ENCODE measurements at places on chromosomes 16 and 17. TPM values are rescaled to one million over a fixed set of nuclear protein-coding genes. Genes with fewer than 3 reads are reported as not detected.

The RNF222 gene
- not detected for total RNA-seq

The CAMTA2 gene
- 30.5 TPM for total RNA-seq

The PDE6G gene
- total RNA-seq: 2.5 TPM

The KRTAP9-1 gene
- total RNA-seq: not detected

The ODAD4 gene
- 1.1 TPM for total RNA-seq

The CCL16 gene
- total RNA-seq: not detected

The DNAH3 gene
- 0.14 TPM for total RNA-seq

The C1QTNF8 gene
- not detected for total RNA-seq

The KRT17 gene
- 1.2 TPM for total RNA-seq

The HBA1 gene
- 0.91 TPM for total RNA-seq

The MARVELD3 gene
- 0.22 TPM for total RNA-seq

The SRL gene
- total RNA-seq: 0.03 TPM

The DNAI2 gene
- not detected for total RNA-seq

The AP2B1 gene
- total RNA-seq: 127 TPM

The CDRT4 gene
- 2.6 TPM for total RNA-seq

The CCL15 gene
- not detected for total RNA-seq

The ARL16 gene
- total RNA-seq: 53.7 TPM

The ZNF232 gene
- 4.6 TPM for total RNA-seq

The HSF5 gene
- not detected for total RNA-seq

The ZACN gene
- 0.45 TPM for total RNA-seq

The AOC2 gene
- total RNA-seq: 1.8 TPM

The PLEKHH3 gene
- 11.4 TPM for total RNA-seq

The KRTAP2-3 gene
- not detected for total RNA-seq

The LRRC59 gene
- total RNA-seq: 233 TPM

The SYT17 gene
- total RNA-seq: 13.3 TPM

The MFAP4 gene
- not detected for total RNA-seq

The PIRT gene
- total RNA-seq: not detected

The KCNJ12 gene
- 0.96 TPM for total RNA-seq

The ULK2 gene
- total RNA-seq: 15.3 TPM

The WRAP53 gene
- total RNA-seq: 50.3 TPM

The ZMYND15 gene
- total RNA-seq: 0.55 TPM

The NSRP1 gene
- total RNA-seq: 30.3 TPM

The CLTC gene
- total RNA-seq: 194 TPM

The SLC16A5 gene
- 20.6 TPM for total RNA-seq

The GPR142 gene
- not detected for total RNA-seq

The EME1 gene
- 15.6 TPM for total RNA-seq

The KREMEN2 gene
- total RNA-seq: 2.1 TPM

The RUNDC3A gene
- 0.90 TPM for total RNA-seq

The KRTAP1-5 gene
- total RNA-seq: not detected

The GAS2L2 gene
- total RNA-seq: 0.09 TPM

The NETO2 gene
- 104 TPM for total RNA-seq

The ZG16B gene
- 0.92 TPM for total RNA-seq

The C16orf74 gene
- total RNA-seq: 16.3 TPM

The SNAI3 gene
- total RNA-seq: not detected

Measured in A549 treated with CpdA at 1 μM for 4 hours (cell line).